ENCODE measurements at places on chromosomes 4 and X. TPM values are rescaled to one million over a fixed set of nuclear protein-coding genes. Genes with fewer than 3 reads are reported as not detected.

DNA sequence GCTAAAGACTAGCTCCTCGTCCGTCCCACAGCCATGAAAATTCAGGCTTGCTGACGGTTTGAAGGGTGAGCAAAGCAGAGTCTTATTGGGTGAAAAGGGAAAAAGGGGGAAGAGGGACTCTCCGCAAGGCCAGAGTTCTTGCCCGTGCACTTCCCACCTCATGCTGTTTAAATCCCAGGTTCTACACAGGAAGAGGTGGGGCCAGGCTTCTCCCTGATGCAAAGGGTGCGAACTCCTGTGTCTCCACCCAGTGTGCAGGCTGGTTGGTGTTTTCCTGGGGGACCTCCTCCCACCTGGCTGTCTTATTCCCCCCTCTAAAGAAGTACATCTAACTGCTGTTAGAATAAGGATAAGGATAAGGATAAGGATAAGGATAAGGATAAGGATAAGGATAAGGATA lies 18.0 kb upstream of the LANCL3 start:
- DNase-seq: no peak

DNA sequence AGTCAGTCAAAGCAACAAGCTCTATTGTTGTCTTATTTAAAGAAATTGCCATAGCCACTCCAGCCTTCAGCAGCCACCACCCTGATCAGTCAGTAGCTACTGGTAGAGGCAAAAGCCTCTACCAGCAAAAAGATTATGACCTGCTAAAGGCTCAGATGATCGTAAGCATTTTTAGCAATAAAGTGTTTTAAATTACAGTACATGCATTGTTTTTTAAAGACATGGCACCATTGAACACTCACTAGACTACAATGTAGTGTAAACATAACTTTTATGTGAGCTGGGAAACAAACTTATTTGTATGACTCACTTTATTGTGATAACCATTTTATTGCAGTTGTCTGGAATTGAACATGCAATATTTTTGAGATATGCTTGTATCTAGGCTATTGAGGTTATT lies 32.3 kb upstream of the DYNLT3 start:
- DNase-seq: no peak

- DNase-seq: no peak
These were observed 58.1 kb downstream of the RTL5 start for GRCh38 chrX:72073633-72074032.

DNA sequence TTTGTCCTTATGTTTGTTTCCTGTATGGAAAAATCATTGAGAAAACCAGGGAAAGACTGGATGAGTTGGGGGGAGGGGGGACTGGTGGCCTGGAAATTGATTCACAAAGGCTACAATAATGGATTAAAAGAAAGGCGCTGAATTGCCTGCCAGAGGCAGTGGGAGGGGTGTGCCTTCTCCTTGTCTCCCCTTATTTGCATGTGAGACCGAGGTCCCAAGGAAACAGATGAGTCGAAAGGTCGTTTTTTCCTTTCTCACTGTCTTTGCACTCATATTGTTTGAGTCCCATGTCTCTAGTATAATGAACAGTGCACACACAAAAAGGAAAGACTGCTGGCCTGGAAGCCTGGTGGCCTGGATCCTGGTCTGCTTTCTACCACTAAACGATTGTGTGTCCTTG lies 86.6 kb upstream of the ZDHHC15 start:
- no peak for DNase-seq

DNA sequence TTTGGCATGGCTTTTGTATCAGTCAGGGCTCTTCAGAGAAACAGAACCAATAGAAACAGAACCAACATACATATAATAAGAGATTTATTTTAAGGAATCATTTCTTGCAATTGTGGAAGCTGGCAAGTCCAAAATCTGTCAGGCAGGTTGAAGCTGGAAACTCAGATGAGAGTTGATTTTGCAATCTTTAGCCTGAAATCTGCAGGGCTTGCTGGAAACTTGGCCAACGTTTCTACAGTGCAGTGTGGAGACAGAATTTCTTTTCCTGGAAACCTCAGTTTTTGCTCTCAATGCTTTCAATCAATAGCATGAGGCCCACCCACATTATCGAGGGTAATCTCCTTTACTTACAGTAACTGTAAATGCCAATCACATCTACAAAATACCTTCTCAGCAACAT lies 45.4 kb downstream of the COMMD8 start:
- DNase-seq: no peak

DNA sequence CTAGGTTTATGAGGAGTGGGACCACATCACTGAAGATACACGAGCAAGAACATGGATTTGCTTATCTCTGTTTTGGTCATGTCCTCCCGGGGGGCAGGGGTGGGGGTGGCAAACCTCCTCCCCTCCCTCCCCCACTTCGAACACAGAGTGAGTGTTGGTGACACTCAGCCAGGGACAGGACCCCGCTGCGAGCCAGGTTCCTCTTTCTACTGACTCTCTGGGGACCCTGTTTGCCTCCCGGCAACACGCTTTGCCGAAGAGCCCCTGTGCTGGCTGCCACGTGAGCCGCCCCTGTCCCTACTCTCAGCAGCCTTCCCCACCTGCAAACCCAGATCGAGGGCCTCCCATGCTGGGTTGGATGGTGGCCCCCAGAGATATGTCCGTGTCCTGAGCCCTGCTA lies 34.7 kb downstream of the P2RY8 start:
- DNase-seq: no peak

GRCh38 chrX:2192584-2193272 lies 308.0 kb downstream of the DHRSX start:
- DNase-seq: no peak

The RRH gene
- not detected for total RNA-seq

DNA sequence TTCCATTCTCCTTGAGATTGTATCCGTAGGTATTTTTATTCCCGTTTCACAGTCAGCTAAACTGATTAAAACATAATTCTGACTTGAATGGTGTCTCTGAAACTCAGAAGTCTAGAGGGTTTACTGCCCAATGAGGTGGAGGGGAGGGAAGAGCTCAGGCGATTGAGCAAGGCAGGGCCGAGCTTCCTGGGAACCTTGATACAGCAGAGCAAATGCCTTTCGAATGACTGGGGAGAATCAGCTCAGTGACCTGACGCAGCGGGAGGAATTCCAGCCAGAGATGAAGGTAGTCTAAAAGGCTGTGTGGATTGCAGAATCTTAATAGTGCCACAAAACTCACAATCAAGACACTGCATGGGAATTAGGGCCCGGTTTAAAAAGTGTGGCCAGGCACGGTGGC lies 233.6 kb downstream of the EVC2 start:
- no peak for DNase-seq

DNA sequence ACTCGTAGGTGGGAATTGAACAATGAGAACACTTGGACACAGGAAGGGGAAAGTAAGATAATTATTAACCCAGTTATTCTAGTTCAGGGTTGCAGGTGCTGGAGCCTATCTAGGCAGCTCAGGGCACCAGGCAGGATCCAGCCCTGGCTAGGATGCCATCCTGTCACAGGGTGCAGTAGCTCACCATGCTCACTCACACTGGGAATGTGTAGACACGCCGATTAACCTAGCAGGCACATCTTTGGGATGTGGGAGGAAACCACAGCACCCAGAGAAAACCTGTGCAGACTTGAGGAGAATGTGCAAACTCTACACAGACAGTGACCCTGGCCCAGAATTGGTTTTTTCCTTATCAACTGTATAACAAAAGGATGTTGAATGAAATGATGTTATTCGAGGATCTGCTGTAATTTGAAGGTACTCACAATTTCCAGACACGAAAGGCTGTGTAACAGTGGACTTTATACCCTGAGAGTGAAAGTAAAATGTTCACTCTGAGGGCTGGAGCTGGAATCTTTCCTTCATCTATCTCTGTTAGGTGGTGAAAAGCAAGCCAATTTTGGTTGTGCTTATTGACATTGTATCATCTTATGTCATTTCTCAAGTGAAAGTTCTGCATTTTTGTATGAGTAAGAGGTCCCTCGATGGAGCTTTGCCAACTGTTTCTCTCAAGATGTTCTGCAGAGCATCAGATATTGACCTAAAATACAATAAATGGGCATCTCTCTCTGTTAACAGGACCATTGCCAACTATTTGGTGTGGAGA lies 78.8 kb downstream of the PHEX start:
- DNase-seq: no peak

DNA sequence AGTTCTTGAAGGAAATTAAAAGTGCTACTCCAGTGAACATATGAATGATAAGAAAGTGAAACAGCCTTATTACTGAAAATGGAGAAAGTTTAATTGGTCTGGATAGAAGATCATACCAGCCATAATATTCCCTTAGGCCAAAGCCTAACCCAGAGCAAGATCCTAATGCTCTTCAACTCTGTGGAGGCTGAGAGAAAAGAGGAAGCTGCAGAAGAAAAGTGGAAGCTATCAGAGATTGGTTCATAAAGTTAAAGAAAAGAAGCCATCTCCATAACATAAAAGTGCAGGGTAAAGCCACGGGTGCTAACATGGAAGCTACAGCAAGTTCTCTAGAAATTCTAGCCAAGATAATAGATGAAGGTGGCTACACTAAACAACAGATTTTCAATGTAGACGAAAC lies 85.5 kb upstream of the ATOH1 start:
- DNase-seq: no peak

DNA sequence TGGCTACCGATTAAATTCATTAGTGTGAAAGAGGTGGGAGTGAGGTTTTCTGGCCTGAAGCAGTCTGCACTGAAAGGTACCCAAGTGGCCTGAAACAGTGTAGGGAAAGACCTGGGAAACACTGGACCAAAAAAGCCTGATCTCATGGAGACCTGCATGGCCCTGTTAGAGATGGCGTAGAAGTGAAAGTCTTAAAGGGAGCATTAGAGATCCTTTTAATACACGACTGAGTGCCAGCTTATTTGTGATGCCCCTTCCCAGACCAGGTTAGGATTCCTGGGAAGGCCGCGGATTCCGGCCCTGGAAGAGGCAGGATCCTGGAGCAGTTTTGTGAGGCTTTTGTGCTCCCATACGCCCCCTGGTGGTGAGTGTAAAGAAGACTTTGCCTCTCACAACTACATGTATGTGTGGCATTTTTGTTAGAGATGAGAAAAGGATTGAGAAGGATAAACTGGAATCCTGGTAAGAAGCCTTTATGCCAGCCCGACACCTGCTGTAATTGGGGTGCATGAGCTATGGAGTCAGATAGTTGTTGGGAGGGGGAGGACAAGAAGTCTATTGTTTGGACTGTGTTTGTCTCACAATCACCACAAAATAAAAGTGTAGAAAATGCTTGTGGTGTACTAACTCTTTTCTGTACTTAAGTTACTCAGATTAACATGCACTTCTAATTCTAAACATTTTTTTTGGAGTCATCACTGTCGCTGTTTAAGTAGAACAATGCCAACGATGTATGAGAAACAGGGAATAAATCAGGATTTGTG lies 54.0 kb downstream of the JADE1 start:
- DNase-seq: peak; percentile 93

The SRPK3 gene
- total RNA-seq: 0.05 TPM

GRCh38 chr4:87633243-87633642 lies 16.8 kb upstream of the DMP1 start:
- DNase-seq: peak; percentile 71

- DNase-seq: no peak
These were observed 34.6 kb upstream of the NMU start for GRCh38 chr4:55670695-55671094.

DNA sequence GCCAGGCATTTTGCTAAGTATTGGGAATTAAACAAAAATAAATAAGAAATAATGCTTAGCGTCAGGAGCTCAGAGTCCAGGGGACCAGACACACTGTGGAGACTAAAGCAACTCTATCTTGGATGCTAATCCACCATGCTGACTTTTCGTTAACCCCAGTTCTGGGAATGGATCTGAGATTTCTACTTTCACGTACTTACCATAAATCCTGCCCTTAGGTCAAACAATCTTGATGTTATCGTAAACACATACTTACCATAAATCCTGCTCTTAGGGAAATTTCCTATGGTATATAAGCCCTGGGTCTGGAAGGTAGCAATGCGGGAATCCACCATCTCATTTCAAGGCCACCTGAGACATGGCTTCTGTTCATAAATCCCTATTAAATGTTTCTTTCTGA lies 204.5 kb upstream of the IGFBP7 start:
- DNase-seq: no peak

GRCh38 chr4:132651196-132651595 lies 497.9 kb upstream of the PCDH10 start:
- no peak for DNase-seq

DNA sequence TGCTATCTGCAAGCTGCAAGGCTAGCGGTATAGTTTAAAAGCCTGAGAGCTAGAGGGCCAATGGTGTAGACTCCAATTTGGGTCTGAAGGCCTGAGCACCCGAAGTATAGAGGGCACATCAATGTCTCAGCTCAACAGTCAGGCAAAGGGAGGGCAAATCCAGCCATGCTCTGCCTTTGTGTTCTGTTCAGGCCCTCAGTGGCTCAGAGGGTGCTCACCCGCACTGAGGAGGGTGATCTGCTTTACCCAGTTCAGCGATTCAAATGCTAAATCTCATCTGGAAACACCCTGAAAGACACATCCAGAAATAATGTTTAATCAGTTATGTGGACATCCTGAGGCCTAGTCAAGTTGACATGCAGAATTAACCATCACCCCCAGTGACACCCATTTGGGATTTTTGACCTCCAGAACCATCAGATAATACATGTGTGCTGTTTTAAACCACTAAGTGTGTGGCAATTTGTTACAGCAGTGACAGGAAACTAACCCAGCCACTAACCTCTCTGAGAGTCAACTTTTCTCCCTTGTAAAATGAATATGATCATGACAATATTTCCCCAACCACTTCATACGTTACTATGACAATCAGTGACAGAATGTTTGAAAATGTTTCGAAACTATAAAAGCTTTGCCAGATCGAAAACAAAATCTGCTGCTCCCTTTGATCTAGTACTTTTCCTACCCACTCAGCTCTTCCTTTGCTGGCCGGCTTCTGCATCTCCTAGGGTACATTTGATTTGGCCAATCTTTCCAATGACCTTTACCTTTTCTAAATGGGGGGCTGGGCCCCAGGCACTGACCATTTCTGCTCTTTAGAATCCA lies 8.4 kb upstream of the TBL1X start:
- DNase-seq: no peak

- DNase-seq: no peak
These were observed 633.1 kb upstream of the BOD1L1 start for GRCh38 chr4:14260591-14260990.

- no peak for DNase-seq
These were observed 37.4 kb upstream of the BEX4 start for GRCh38 chrX:103177556-103177955.

The KLB gene
- total RNA-seq: under 0.01 TPM

DNA sequence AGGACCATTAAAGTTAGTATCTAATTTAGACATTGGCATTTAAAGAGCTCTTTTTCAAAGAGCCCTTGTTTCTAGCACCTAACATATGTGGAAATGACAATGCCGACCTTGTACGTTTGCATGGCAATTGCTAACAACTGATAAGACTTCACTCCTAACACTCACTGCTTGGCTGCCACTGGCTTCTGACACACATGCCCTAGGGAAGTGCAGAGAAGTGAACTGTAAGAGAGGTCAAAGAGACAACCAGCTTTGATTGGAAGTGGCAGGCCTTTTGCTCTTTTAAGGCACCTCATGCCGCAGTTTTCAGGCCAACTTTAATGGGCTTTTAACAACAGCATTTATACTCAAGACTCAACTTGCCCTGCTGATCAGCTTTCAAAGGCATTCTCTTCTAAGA lies 158.4 kb downstream of the RAB28 start:
- no peak for DNase-seq

- DNase-seq: peak; percentile 74
These were observed 21.8 kb downstream of the CMC4 start for GRCh38 chrX:155048977-155049619.

The HSD17B13 gene
- total RNA-seq: not detected

Data from dermis blood vessel endothelial cell (primary cell).